Hematopoietic multipotent progenitor cell (in vitro differentiated cells): ENCODE measurements at places on chromosomes 6 and 20. TPM values are rescaled to one million over a fixed set of nuclear protein-coding genes. Genes with fewer than 3 reads are reported as not detected.

DNA sequence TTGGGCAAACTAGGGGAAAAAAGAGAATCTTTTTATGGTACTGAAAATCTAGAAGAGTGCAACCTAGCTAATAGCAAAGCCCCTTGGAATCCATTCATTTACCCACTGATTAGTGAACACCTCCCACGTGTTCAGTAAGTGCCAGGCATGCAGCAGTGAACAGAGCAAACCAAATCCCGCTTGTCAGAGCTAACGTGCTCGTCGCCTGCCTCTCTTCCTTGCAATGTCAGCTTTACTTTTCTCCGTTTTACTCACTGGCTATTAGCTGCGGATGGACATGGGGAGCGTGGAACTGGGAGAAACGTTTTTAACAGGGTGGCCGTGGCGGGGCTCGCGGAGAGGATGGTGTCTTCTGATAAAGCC lies 120.4 kb downstream of the SYNDIG1 start:
- DNase-seq = no peak

The BMP7 gene
- not detected for total RNA-seq

The DYNLT2 gene
- 2.7 TPM for total RNA-seq

The NR2E1 gene
- total RNA-seq = not detected

DNA sequence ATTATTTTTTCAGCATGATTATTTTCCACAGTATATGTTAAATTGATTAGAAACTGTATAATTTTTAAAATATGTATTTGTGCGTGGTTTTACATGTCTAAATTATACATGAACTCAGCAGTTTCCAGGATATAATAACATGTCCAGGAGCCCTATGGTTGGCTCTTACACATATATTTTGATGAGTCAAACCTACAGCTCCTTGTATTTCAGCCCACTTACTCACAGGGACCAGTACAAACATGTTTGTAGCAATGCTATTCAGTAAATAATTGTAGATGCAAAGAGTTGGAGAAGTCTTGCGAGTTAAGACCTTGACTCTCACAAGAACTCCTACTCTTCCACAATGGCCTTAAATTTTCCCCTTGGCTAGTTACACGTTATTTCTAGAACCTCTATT lies 107.2 kb upstream of the SASH1 start:
- DNase-seq = no peak

- no peak for DNase-seq
Observed at GRCh38 chr6:157600807-157601206, 219.8 kb downstream of the ZDHHC14 start.

GRCh38 chr20:19995220-19995863 lies 21.8 kb upstream of the NAA20 start:
- peak; percentile 75 for DNase-seq

The NFS1 gene
- total RNA-seq = 25.0 TPM

DNA sequence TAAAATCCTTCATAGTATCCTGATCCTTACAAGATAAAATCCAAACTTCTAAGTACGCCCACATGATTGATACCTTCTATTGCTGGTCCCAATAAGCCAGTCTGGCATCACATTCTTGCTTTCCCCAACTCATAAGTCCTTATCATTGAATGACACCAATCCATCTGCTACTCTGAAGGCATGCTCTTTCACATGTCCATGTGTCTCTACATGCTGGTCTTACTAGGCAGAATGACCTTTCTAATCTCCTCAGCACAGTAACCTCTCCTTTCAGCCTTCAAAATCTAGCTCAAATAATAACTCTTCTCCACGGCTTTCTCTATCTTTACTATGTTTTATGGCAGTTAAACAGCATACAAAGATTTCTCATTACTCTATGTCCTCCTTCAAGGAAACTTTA lies 71.1 kb downstream of the ASCC3 start:
- no peak for DNase-seq

DNA sequence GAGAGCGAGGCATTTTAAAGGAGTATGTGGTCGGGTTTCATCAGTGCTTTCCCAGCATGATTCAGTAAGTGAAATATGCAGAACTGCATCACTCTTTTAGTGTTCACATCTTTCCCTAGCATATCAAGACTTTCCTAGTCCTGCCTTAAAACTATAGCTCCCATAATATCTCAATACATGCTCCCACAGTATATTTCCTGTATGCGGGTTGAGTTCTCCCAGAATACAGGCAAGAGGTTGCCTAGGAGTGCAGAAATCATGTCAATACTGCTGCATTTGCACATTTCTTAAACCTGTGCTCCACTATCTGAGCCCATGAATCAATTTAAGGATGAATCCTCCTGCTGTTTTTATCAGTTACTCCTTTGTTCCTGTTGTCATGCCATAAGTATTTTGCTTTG lies 386.6 kb upstream of the SLC35B3 start:
- DNase-seq = no peak

The HAO1 gene
- total RNA-seq = not detected

DNA sequence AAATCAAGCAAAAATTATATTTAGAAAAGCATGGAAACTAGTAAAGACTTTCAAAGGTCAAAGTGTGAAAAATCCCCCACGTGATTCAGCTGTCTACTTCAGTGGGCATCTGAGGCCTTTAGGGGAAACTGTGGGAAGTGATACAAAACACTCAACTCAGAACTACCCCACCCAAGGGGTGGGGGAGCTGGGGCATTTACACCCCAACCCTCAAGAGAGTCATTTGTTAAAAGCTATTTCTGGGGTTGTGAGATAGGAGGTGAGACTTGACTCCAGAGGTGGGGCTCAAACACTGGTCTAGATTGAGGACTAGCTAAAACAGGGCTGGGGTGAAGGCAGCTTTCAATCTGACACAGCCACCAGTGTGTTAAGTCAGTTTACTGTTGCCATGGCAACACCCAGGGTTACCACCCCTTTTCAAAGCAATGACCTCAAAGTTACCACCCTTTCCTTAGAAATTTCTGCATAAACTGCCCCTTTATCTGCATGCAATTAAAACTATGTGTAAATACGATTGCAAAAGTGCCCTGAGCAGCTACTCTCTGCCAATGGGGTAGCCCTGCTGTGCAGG lies 9.9 kb upstream of the GTSF1L start:
- DNase-seq = no peak

The GTSF1L gene
- not detected for total RNA-seq

GRCh38 chr20:48019940-48020339 lies 234.7 kb upstream of the SULF2 start:
- no peak for DNase-seq

GRCh38 chr6:3022765-3023662 lies 23.3 kb downstream of the NQO2 start:
- DNase-seq = no peak

The SOD2 gene
- 646 TPM for total RNA-seq

DNA sequence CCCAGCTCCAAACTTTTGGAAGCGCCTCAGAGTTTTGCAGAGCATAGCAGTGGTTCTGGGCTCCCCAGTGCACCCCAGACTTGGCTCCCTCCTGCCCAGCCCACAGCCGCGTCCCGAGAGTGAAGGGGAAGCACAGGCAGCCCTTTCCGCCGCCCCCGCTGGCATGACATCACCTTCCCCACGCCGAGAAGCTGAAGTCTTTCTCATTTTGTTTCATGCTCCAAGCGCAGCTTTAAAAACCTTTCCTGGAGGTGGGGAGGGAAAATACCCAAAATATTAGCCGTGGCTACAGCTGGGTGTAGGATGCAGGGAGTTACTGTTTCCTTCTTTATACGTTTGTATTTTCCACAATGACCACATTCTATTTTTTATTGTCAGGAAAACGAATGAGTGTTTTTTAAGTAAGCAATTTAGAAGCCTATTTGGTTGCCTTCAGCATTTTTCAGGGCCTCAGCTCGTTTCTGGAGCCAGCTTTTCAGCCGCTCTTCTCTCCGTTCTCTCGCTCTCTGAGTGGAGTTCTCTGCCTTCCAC lies 72.9 kb downstream of the SNX5 start:
- DNase-seq = peak; percentile 64

DNA sequence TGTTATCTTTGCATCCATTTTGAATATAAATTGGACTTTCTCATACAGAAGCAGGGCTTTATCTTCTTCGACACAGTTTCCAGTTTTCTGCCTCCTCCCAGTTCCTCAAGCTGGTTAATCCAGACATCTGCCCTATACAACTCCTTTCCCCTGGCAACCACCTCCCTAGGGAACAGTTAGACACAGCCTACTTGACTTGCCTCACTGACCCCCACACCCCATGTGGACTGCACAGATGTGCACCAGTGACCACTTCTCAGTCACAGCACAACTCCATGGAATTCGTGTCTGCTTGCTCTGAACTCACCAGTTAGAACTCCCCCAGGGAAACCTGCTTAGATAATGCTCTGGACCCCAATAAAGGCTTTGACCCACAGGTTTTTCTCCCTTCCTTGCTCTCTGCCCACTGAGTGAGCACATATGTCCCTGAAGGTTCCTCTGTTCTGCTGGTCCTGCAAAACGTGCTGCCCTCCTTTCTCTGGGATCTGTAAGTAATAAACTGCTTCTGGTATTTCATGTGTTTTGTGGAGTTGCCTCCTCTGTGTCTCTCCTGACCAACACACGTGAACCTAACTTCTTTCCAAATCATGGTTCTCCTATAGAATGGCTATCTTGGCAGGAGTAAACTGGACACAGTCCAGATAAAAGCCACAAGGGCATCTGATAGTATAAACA lies 351.2 kb downstream of the CD83 start:
- no peak for DNase-seq

GRCh38 chr6:165662041-165662748 lies 846 bp downstream of the PDE10A start:
- DNase-seq = peak; percentile 34

DNA sequence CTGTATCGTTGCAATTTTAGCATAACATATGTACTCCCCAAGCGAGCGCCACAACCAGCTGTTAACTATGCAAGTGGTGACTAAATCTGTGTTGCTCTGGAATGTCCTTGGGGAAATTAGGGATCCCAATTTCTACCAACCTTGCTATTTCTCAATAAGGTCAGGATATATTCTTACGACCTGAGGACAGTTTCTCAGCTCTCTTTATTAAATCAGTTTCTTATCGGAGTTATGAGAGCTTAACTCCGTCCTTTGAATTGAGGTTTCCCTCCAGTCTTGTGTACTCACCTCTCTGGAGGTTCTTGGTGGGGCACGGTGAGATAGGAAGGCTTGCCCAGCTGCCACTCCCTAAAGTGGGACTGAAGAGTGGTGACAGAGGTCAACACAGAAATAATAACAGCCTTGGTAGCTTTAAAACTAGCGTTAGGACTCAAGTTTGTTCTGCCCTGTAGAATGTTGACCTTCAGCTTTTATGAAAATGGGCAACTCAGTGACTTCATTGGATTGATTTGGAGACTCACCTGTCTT lies 694 bp downstream of the MRPS18B start:
- no peak for DNase-seq

GRCh38 chr20:5845681-5846615 lies 95.7 kb downstream of the SHLD1 start:
- no peak for DNase-seq

- no peak for DNase-seq
Observed at GRCh38 chr6:123896869-123897268, 93.2 kb downstream of the NKAIN2 start.

GRCh38 chr6:54579011-54579410 lies 267.6 kb upstream of the FAM83B start:
- no peak for DNase-seq

GRCh38 chr6:136415351-136416007 lies 125.8 kb upstream of the BCLAF1 start:
- peak; percentile 73 for DNase-seq

The LY6G5C gene
- total RNA-seq = 3.5 TPM

The PRSS16 gene
- total RNA-seq = not detected

GRCh38 chr20:33866398-33867100 lies 55.4 kb downstream of the CHMP4B start:
- DNase-seq = no peak

DNA sequence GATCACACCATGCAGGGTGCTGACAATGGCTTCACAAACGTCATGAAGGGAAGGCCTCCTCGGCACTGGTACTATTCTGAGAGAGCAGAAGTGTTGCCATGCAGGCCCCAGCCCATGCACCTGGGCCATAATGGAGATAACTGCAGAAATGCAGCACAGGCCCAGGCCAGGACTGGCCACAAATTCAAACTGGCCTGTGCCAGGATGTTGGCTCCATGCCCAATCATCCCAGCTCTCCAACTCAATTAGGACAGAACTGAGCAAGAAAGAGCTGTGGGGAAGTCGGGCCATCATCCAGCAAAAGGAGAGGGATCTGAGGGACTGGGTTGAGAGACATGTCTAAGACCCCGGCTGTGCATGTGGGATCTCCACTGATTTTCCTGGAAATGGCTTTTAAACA lies 48.9 kb upstream of the SYNDIG1 start:
- no peak for DNase-seq

GRCh38 chr6:137136065-137136464 lies 37.4 kb downstream of the IL22RA2 start:
- no peak for DNase-seq

The ATG5 gene
- total RNA-seq = 12.1 TPM

DNA sequence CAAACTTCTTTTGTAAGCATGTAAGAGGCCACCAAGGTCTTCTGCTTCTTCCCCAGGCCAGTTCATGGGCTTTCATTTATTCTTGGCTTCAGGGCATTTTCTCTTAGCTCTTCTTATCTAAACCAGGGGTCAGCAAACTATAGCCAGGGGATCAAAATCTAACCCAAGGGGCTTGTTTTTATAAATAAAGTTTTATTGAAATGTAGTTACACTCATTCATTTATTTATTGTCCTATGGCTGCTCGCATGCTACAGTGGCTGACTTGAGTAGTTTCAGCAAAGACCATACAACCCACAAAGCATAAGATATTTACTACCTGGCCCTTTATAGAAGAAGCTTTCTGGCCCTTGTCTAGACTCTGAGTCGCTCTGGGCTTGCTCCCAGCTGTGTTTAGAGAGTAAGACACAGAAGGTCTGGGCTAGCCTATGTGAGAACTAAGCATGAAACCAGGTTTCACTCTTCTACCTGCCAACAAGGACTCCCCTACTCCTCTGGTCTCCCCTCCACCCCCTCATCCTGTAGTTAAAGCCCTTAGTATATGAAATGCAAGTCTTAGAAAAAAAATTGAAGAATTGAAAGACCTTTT lies 43.2 kb downstream of the KHDC1L start:
- DNase-seq = no peak

- no peak for DNase-seq
Observed at GRCh38 chr20:44133424-44133823, 53.6 kb downstream of the JPH2 start.
